Stimulated activated naive B cell treated with anti-CD40 and anti-IgM and Interleukin-4, amounts not matched to agents 10 μg/mL and 1 μg/mL and 100 μg/mL, for 72 hours (primary cell): ENCODE measurements at places on chromosomes 6 and 20.
A peak's percentile ranks its signal among the peaks of the same experiment; 100 is the strongest.

DNA sequence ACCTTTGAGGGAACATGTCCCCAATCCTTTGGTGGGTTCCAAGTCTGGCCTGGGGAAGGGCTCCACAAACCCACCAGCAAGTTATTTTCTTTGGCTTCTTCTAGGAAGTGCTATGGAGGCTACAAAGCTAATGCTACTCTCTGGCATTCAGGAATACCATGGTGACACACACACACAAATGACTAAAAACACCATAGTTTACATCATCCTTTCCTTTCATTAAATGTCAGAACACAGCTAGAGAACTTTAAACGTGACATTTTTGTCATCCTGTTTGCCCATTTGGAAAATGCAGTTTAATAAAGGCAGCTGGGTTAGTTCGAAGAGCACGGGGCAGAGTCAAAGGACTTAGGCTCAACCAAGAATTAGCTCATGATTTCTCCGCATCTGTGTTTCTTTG lies 40.2 kb upstream of the PROKR2 start:
- no peak for DNase-seq

- DNase-seq = no peak
Observed at GRCh38 chr6:10146715-10147451, 268.0 kb downstream of the TFAP2A start.

DNA sequence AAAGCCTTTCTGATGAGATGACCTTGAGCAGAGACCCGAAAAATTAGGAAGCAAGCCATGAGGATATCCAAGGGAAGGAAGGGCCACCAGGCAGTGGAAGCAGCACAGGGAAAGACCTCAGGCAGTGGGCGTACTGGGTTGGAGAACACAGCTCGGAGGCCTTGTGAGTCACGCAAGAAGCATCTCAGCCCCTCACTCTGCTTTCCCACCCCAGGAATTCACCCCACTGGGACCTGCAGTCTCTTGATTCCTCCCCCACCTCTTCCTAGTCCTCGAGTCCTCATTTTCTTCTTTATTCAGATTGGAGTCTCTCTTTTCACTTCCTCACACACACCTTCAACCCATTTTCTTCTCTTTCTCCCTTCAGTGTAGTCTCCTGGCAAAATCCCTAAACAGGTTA lies 27.0 kb downstream of the RPRD1B start:
- no peak for DNase-seq

GRCh38 chr20:44496976-44497375 lies 21.3 kb downstream of the TTPAL start:
- peak; percentile 17 for DNase-seq

DNA sequence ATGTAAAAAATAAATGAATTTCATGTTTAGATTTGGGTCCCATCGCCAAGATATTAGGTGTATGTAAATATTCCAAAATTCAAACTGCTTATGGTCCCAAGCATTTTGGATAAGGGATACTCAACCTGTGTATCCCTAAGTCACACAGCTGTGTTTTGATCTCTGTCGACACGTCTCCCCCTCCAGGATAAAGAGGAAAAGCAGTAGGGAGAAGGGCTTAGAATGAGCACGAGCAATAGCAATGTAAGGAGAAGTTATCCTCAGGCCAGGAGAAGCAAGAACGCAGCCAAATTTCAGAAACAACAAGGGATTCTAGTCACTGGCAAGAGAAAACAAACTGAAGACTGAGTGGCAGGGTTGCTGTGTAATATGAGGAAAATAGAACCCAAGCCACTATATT lies 181.2 kb downstream of the AIG1 start:
- DNase-seq = no peak

- no peak for DNase-seq
Observed at GRCh38 chr6:49526598-49526997, 23.9 kb upstream of the C6orf141 start.

GRCh38 chr20:16475225-16475624 lies 98.0 kb downstream of the KIF16B start:
- no peak for DNase-seq
